Iris pigment epithelial cell (primary cell): ENCODE measurements at places on chromosomes 2 and 18.

DNA sequence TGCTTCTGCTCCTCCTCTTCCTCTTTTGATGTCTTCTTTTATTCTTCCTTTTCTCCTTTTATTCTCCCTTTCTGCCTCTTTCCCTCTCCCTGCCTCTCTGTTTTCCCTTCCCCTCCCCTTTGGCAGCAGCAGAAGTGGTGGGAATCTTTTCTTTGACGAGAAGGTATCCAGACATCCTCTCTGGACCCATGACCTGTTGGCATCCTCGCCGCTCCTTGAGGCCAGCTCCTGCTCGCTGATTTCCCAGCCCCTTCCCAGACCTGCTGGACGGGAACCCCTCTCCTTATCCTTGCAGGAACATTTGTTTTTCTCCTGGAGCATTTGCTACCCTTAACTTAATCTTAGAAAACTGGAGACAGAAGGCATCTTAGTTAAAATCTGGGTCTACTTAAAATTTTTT is 130.5 kb downstream of the LPIN1 start:
- DNase-seq, result no peak

DNA sequence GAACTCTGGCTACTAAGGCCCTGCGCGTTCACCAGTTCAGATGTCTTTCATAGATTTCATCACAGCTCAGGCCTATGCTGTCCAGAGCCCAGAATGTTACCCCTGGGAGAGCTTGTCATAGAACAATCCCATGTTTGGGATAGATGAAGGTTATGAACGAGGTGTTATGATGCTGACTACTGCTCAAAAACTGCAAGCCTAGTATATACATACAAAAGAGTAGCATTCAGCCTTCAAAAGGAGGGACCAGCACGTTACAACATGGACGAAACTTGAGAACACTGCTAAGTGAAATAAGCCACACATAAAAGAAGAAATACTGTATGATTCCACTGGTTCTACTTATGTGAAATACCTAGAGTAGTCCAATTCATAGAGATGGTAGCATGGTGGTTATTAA is 401.9 kb downstream of the NBAS start:
- DNase-seq, result no peak

GRCh38 chr2:160209516-160209856 is 9.4 kb upstream of the ITGB6 start:
- peak; percentile 97 for DNase-seq

- DNase-seq, result no peak
Observed at GRCh38 chr2:230226051-230226551, 565 bp downstream of the SP140 start.

GRCh38 chr2:197890168-197890567 is 85.8 kb downstream of the PLCL1 start:
- DNase-seq, result no peak

DNA sequence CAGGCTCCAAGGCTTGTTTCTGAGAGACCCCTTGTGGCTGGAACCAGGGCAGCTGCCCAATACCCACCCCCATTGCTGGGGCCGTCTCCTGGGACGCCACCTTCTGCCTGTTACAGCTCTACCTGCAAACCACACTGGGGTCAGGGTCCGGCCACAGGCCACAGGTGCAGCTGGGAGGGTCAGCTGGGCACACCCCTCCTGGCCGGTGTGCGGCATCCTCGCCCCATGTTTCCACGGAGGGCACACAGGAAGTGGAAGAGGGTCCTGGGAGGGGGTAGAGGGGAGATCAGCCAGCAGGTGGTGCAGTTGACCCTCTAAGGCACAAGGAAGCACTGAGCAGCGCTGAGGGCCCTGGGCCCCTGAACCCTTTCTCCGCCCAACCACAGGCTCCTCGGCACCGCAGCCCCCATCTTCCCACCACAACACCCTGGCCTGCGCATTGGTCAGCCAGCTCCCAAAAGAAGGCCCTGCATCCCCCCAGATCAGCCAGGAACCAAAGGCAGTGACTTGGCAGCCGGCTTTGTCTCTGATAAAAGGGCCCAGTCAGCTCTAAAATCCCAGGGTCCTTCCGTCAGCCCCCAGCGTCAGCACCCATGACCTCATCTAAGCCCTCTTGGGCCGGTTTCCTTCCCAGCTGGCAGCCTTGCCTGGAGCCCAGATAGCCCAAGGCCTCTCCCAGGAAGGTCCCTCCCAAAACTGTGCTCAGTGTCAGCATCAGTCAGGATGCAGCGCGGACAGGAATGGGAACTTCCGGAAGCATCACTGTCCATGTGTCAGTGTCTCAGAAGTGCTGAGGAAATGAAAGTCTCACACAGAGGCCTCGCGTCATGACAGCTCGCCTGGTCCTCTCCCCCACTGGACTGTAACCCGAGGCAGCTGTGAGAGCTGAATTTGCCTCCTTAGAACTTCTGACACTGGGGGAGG is 1.7 kb downstream of the ERFE start:
- no peak for DNase-seq

DNA sequence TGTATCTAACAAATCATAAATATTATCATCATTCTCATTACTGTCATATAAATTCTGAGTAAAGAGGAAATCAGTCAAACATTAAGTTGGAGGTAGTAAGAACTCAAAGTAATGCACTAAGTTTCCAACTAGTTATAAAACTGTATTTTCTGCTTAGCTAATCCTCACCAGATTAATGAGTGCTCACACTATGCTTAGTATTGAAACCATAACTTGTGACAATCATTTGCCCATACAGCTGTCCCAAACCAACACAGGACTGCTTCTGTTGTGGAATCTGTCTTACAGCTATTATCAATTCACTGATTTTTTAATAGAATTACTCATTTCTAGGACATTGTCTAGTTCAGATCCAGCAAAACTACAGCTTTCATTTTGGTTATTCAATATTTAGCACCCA is 41.5 kb upstream of the TANK start:
- no peak for DNase-seq

DNA sequence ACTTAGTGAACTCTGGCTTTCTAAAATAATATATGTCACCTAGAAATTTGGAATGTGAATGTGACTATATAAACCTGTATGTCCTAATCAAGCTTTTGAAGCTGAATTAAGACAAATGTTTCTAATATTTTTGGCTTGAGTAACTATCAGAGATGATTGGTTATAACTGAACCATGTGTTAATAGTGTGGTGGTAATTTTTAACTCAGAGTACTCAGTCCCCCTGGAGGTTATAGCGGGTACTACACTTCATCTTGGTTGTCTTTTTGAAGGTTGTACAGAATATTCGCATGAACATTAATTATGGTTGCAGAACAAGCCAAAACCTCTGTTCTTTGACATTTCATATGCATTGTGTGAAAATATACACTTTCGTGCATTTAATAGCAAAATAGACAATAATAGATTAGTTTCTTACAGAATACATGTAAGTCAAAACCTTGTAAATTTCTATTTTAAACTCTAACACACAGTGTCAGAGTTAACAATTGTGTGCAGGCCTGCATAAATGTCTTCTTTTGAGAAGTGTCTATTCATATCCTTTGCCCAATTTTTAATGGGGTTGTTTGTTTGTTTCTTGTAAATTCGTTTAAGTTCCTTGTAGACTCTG is 86.0 kb downstream of the OSBPL6 start:
- peak; percentile 61 for DNase-seq

- peak; percentile 53 for DNase-seq
Observed at GRCh38 chr2:41853427-41854191, 194.2 kb upstream of the PKDCC start.

DNA sequence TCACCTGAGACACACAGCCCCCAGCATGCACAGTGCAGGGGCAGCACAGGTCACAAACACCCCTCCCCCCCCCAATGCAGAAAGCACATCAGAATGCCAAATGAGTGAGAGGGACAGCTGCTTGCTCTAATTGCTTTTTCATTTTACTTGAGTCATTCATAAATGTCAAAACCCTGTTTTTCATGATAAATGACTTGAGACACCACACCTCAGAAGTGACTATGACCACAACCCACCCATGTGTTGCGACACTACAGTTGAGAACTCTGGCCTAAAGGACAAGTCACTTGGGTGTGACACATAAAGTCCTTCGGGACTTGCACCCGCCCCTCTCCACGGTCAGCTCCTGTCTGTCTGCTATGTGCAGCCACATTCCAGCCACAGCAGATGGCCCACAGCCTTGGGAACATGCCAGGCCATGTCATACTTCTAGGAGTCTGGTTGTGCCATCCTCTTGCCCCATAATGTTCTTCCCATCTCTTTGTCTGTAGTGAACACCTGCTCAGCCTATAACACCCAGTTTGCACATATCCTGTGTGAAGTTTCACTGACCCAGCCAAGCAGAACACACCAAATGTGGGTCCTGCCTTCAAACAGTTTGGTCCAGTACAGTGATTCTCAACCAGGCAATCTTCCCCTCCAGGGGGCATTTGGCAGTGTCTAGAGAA is 30.2 kb upstream of the RIOK3 start:
- peak; percentile 38 for DNase-seq

DNA sequence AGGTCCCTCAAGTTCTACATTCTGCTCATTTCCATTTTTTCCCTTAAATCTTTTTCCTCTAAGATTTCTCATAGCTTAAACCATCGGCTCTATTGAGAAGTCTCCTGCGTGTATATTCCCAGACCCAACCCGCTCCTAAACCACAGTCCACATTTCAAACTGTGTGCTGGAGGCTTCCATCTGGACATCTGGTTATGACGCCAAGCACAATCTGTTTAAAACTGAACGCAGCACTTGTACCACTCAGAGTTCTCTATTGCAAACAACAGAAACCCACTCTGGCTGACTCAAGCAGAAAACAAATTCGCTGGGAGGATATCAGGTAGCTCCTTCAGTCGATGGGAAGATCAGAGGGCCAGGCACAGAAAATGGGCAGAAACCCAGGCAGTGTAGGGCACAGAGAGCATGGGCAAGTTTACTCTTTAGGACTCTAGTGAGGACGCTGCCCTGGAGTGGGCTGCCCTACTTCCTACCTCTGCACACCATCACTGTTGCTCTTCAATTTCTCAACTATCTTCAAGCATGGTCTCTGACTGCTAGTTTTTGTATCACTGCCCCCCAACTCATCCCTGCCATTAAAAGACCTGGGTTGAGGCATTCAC is 5.6 kb upstream of the EML4 start:
- no peak for DNase-seq

DNA sequence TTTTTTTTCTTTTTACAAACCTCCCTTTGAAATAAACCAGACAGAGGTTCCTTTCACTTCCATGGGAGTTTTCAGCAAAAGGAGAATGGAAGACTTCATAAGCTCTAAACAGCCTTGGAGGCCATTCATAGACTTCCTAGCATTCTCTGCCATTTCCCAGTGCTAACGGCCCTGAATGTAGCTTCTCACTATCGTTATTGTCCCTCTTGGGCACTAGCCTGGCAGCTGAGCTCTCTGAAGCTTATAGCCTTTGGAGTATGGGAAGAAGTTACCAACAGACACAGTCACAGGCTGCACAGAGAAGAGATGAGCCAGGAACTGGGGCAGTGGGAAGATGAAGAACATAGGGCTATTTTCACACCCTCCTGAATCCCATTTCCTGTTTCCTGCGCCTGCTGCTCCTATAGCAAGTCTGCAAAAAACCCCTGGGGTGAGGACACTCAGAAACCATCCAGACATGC is 29.1 kb upstream of the EPC2 start:
- no peak for DNase-seq

- DNase-seq, result peak; percentile 42
Observed at GRCh38 chr18:55097456-55098170, 138.4 kb upstream of the CCDC68 start.

GRCh38 chr2:120852200-120852815 is 116.6 kb downstream of the GLI2 start:
- no peak for DNase-seq

GRCh38 chr2:36480636-36481035 is 117.3 kb downstream of the FEZ2 start:
- no peak for DNase-seq

GRCh38 chr18:78902795-78903435 is 76.7 kb upstream of the SALL3 start:
- no peak for DNase-seq

DNA sequence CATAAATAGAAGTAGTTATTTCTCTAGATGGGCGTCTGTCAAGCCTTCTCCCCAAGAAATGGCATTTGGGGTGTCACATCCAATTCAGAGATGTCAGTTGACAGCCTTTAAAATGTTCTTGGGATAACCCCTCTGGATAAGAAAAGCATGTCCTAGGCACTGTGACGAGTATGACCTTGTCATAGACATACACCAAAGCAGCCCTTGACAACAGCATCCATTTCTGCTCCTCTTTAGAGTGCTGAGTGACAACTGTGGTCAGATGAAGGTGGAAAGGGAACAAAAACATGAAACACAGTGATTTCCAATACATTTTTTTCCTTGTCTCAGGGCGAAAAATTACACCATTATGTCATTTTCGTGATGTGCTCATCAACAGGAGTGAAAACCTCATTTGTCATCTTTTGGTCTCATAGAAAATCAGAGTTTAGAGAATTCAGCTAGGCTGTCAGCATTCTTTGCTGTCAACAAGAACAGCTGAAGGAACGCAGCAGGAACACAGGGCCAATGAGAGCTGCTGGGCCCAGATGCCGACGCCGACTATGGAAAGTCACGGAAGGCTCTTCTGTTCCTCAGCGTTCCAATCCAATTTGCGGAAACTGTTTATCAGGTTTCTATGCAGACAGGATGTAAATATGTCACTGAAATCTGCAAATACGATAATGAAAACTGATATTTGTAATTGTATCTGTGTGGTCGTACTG is 193.2 kb downstream of the ICOS start:
- DNase-seq, result no peak

DNA sequence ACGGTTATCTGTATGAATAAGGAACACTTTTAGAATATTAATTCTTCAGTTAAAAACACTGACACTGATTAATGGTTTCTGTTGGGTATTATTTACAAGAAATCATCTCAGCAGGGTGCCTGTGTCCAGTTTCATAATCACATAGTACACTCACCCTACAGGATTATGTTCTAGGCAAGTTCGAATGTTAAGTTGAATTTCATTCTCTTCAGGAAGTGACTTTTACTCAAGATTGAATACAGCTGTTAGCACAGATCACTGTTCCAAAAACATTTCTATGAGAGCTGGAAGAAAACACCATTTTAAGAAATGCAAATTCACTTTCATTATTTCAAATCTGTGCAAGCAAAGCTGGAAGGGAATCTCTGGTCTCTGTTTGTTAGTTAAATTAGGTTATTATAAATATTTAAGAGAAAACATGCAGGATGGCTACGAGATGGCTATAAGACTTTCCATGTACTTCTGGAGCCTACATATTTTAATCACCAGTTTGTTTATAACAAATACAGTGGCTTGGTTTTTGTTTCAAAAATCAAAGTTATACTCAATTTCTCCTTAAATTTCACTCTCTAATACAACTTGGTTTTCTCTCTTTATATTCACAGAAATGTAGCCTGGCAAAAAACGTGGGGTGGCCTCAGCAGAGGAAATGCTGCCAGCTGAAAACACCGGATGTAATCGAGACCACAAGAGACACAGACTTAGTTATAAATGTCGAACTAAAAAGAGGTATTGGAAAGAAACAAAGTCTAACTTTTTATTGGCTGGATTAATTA is 65.8 kb downstream of the RBMS1 start:
- DNase-seq, result peak; percentile 93

GRCh38 chr2:141341444-141341843 is 789.4 kb downstream of the LRP1B start:
- DNase-seq, result peak; percentile 99
